Hair follicular keratinocyte (primary cell): ENCODE measurements at places on chromosomes 11 and 22. TPM values are rescaled to one million over a fixed set of nuclear protein-coding genes. Genes with fewer than 3 reads are reported as not detected.

The OR8A1 gene
- total RNA-seq, result not detected in 2 replicates

The MORC2 gene
- 8.0 and 10.5 TPM in 2 replicates for total RNA-seq

The FOLH1 gene
- total RNA-seq, result not detected in 2 replicates

The THY1 gene
- 26.0 and 36.8 TPM in 2 replicates for total RNA-seq
